ENCODE measurements at places on chromosomes 5 and 9.

DNA sequence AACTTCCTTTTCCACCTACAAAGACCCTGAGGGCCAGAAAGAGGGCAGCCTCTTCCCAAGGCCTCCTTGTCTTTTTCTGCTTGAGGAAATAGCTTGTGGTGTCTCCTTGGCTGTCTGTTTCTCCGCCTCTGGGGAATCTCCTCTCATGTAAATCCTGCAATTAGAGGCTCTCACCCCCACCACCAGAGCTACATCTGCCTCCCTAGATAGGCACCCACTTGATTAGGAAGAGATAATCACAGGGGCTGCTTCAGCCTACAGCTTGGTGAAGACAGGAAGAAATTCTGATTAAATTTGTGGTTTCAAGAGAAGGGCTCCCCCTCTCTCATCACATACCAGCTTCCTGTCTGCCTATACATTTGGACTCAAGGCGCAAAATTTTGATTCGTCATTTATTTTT is 75.6 kb downstream of the TLR4 start:
- no peak for DNase-seq

DNA sequence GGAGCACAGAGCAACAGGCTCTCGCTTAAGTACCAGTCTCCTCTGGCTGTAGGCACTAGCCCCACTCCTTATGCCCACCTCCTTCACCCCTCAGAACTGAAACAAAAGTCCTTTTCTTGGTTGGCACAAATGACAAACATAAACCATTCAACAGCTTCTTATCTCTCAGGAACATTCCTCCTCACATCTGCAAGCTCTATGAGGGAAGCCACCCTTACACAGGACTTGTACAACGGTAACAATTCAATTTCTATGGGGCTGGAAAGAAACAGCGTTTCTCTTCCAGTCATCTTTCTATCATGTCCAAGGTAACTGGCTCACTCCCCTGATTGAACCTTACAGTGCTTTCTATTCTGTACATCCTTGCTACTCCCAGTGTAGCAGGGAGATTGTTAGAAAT is 74.1 kb downstream of the CSF2 start:
- DNase-seq = no peak

- DNase-seq = no peak
Observed at GRCh38 chr9:16044579-16044881, 491.7 kb downstream of the CCDC171 start.

GRCh38 chr9:107693625-107694326 is 204.2 kb upstream of the KLF4 start:
- no peak for DNase-seq

DNA sequence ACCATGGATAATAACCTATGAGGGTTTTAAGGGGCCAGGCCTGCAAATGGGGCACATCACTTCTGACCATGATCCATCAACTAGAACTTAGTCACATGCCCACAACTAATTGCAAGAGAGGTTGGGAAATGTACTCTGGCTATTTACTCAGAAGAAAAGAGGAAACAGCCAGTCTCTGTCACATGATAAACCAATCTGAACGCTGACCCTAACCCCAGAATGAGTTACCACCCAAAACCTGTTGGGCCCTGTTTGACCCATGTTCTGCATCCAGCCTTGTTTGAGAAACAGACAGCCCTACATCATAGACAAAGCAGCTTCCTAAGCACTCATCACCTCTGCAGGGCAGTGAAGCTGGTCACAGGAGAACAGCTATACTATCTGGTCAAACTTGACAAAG is 5.8 kb downstream of the MACROH2A1 start:
- no peak for DNase-seq

GRCh38 chr5:1834022-1834551 is 32.9 kb downstream of the NDUFS6 start:
- DNase-seq = no peak

GRCh38 chr5:55143624-55144023 is 16.3 kb upstream of the GPX8 start:
- no peak for DNase-seq

Data from CD4-positive, alpha-beta T cell (primary cell).